Astrocyte (in vitro differentiated cells and primary cell): ENCODE measurements at places on chromosomes 13 and 19. TPM values are rescaled to one million over a fixed set of nuclear protein-coding genes. Genes with fewer than 3 reads are reported as not detected.
A peak's percentile ranks its signal among the peaks of the same experiment; 100 is the strongest.

DNA sequence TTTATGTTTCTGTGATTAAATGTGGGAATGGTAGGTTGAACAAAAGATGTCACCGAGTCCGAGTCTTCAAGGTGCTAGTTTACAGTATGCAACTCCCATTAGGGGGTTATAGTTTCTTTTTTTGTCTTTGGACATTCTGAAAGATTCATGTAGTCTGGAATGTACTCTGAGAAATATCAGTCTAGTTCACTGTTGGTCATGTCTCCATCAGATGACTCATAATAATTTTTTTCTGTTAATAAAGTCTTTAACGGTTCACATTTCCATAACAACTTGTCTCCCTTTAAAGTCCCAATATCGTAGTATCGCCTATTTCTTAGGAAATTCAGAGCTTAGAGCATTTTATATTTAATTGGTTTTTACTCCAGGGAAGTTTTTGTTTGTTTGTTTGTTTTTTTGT lies 13.5 kb upstream of the ESD start:
- H3K27ac ChIP-seq, result no peak overlapping the region
- H3K27me3 ChIP-seq, result no peaks in the 10 kb centered on the region
- H3K36me3 ChIP-seq, result no peaks in the 10 kb centered on the region
- DNase-seq, result no peak
- no peaks in the 10 kb centered on the region for H3K4me1 ChIP-seq
- no peak overlapping the region for H3K4me3 ChIP-seq

GRCh38 chr13:39144941-39145533 lies 106.8 kb downstream of the NHLRC3 start:
- H3K4me3 ChIP-seq, result no peak overlapping the region
- H3K27me3 ChIP-seq, result peaks cover 24% of the 10 kb centered on the region
- no peak overlapping the region for H3K27ac ChIP-seq
- H3K4me1 ChIP-seq, result no peaks in the 10 kb centered on the region
- H3K36me3 ChIP-seq, result no peaks in the 10 kb centered on the region

GRCh38 chr13:102141625-102142472 lies 260.0 kb downstream of the FGF14 start:
- no peaks in the 10 kb centered on the region for H3K36me3 ChIP-seq
- peak; percentile 18 for DNase-seq
- no peaks in the 10 kb centered on the region for H3K4me1 ChIP-seq
- H3K4me3 ChIP-seq, result no peak overlapping the region

- H3K4me3 ChIP-seq, result no peak overlapping the region
- H3K27me3 ChIP-seq, result no peaks in the 10 kb centered on the region
- no peaks in the 10 kb centered on the region for H3K36me3 ChIP-seq
- no peak overlapping the region for H3K27ac ChIP-seq
- no peaks in the 10 kb centered on the region for H3K4me1 ChIP-seq
Measured at GRCh38 chr13:38166116-38166515, 183.5 kb upstream of the UFM1 start.

- no peaks in the 10 kb centered on the region for H3K27me3 ChIP-seq
- peak overlapping the region; percentile 10 for H3K27ac ChIP-seq
- H3K4me1 ChIP-seq, result no peaks in the 10 kb centered on the region
- H3K36me3 ChIP-seq, result peaks cover 66% of the 10 kb centered on the region
- no peak overlapping the region for H3K4me3 ChIP-seq
- peak; percentile 57 for DNase-seq
Measured at GRCh38 chr13:95588721-95589120, 36.2 kb downstream of the CLDN10 start.

- H3K36me3 ChIP-seq, result peaks cover 8% of the 10 kb centered on the region
- no peak for DNase-seq
- no peaks in the 10 kb centered on the region for H3K27me3 ChIP-seq
- H3K4me1 ChIP-seq, result peaks cover 5% of the 10 kb centered on the region
- no peak overlapping the region for H3K27ac ChIP-seq
Measured at GRCh38 chr19:35739275-35740107, 2.8 kb downstream of the IGFLR1 start.

- no peaks in the 10 kb centered on the region for H3K36me3 ChIP-seq
- H3K27ac ChIP-seq, result no peak overlapping the region
- no peaks in the 10 kb centered on the region for H3K4me1 ChIP-seq
- no peak for DNase-seq
- H3K27me3 ChIP-seq, result no peaks in the 10 kb centered on the region
Measured at GRCh38 chr13:42984691-42985090, 7.3 kb downstream of the EPSTI1 start.

- no peak overlapping the region for H3K27ac ChIP-seq
- no peak for DNase-seq
- no peaks in the 10 kb centered on the region for H3K36me3 ChIP-seq
- no peak overlapping the region for H3K4me3 ChIP-seq
Measured at GRCh38 chr13:36750046-36750445, 69.0 kb upstream of the RFXAP start.

DNA sequence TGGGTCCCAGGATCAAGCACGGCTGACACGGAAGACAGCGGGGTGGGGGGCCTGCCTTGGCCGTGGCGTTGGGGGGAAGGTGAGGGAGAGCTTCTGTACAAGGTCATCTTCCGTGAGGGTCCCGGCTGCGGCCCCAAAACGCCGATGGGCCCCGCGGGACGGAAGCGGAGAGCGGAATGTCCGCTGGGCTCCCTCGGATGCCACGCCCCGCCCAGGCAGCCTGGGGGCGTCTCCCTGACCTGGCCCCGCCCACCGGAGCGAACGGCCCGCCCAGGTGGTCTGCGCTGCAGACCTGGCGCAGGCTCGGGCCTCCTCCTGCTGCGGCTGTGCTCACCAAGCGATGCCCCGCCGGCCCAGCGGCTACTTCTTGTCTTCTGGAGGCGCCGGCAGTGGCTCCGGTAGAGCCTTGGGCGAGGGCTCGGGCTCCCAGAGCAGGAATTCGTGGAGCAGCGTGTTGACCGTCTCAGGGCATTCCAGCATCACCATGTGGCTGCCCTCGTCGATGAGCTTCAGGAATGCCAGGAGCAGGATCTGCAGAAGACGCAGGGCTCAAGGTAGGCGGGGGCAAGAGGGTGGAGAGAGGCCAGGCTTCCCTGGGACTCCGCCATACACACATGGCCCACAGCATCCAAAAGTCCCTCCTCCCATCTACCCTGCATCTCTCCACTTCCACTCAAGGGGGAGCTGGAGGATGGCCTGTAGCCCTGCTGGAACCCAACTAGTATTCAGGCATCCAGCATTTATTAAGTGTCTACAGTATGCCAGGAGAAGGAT lies 10.7 kb downstream of the ABHD8 start:
- H3K36me3 ChIP-seq, result no peaks in the 10 kb centered on the region
- no peak overlapping the region for H3K27ac ChIP-seq
- H3K27me3 ChIP-seq, result no peaks in the 10 kb centered on the region
- H3K4me3 ChIP-seq, result peak overlapping the region; percentile 60
- peaks cover 5% of the 10 kb centered on the region for H3K4me1 ChIP-seq
- DNase-seq, result peak; percentile 67

DNA sequence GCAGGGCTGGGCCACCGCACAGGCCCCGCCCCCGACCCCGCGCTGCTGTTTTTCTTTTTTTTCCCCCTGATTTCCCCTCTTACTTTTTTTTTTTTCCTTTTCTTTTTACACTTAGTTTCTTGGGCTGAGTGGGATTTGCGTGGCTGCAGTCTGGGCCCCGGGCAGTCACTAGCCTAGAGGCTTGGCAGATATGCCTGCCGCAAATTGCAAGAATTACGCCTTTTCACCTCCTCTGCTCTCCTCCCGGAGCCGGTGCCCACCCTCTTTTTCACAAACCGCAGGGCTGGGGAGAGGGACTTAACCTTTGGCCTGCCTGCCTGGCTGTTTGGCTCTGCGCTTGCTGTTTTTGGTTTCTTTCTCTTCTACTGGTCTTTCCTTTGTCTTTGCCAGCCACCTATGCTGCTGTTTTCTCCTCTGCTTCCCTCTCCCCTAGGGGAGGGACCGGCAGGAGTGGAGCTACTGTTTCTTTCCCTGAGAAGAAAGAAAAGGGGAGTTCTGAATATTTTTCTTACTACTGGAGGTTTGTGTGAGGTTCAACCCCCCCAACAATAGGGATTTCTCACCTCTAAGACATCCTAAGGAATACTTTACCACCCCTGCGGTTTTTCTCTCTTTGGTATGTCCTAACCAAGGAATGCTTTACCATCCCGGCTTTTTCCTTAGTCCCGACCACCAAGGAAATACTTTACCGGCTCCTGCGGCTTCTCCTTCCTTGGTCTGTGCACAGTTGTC lies 11.0 kb downstream of the ZNF552 start:
- H3K4me1 ChIP-seq, result peaks cover 11% of the 10 kb centered on the region
- peaks cover 14% of the 10 kb centered on the region for H3K36me3 ChIP-seq
- DNase-seq, result peak; percentile 99
- H3K27me3 ChIP-seq, result no peaks in the 10 kb centered on the region
- peak overlapping the region; percentile 96 for H3K4me3 ChIP-seq
- H3K27ac ChIP-seq, result peak overlapping the region; percentile 94

- H3K4me3 ChIP-seq, result no peak overlapping the region
- no peak for DNase-seq
- H3K4me1 ChIP-seq, result peaks cover 20% of the 10 kb centered on the region
- no peaks in the 10 kb centered on the region for H3K27me3 ChIP-seq
Measured at GRCh38 chr19:3603121-3603811, 3.4 kb downstream of the TBXA2R start.

- H3K27me3 ChIP-seq, result no peaks in the 10 kb centered on the region
- H3K4me1 ChIP-seq, result no peaks in the 10 kb centered on the region
- no peaks in the 10 kb centered on the region for H3K36me3 ChIP-seq
- no peak overlapping the region for H3K27ac ChIP-seq
- DNase-seq, result no peak
Measured at GRCh38 chr13:44876782-44877324, 112.4 kb downstream of the NUFIP1 start.

- peak overlapping the region; percentile 64 for H3K27ac ChIP-seq
- DNase-seq, result peak; percentile 31
- H3K4me1 ChIP-seq, result peaks cover 7% of the 10 kb centered on the region
- no peaks in the 10 kb centered on the region for H3K27me3 ChIP-seq
Measured at GRCh38 chr13:36193151-36193855, 21.1 kb downstream of the SOHLH2 start.

The EDNRB gene
- total RNA-seq, result 3.2 and 3.7 TPM in 2 replicates

The ZNF792 gene
- total RNA-seq, result 5.7 and 5.9 TPM in 2 replicates

The CD177 gene
- total RNA-seq, result not detected in 2 replicates

The ATXN8OS gene
- total RNA-seq, result not detected in 2 replicates

The PLIN4 gene
- total RNA-seq, result 0.05 TPM in 1 of 2 replicates, not detected in the other
